Smooth muscle cell of the umbilical artery (primary cell): ENCODE measurements at places on chromosomes 6 and 20. TPM values are rescaled to one million over a fixed set of nuclear protein-coding genes. Genes with fewer than 3 reads are reported as not detected.

Gene DCBLD1
- 85.2 and 107 TPM in 2 replicates for total RNA-seq

Gene NSFL1C
- 19.9 and 31.2 TPM in 2 replicates for total RNA-seq

Gene TREM2
- 0.14 TPM in 1 of 2 replicates, not detected in the other for total RNA-seq

Gene SALL4
- total RNA-seq: 0.59 and 2.0 TPM in 2 replicates

Gene MYMX
- not detected in 2 replicates for total RNA-seq

Gene SLC32A1
- total RNA-seq: not detected in 2 replicates

Gene BEND3
- total RNA-seq: 1.2 and 5.5 TPM in 2 replicates

Gene HLA-G
- not detected in 2 replicates for total RNA-seq

Gene ZSCAN23
- 3.3 and 7.4 TPM in 2 replicates for total RNA-seq

Gene GJA10
- total RNA-seq: not detected in 2 replicates

Gene IL17F
- not detected in 2 replicates for total RNA-seq

Gene ADRM1
- 101 and 111 TPM in 2 replicates for total RNA-seq

Gene MLIP
- total RNA-seq: not detected in 2 replicates

Gene MOXD1
- total RNA-seq: 62.4 and 118 TPM in 2 replicates

Gene UBE2C
- total RNA-seq: 2.1 and 11.3 TPM in 2 replicates

Gene HMGCLL1
- 0.30 TPM in 1 of 2 replicates, not detected in the other for total RNA-seq

Gene HLA-DOB
- 0.18 TPM in 1 of 2 replicates, not detected in the other for total RNA-seq

Gene TRIM40
- not detected in 2 replicates for total RNA-seq

Gene HLA-DPA1
- 0.30 TPM in 1 of 2 replicates, not detected in the other for total RNA-seq

Gene FAM83D
- 2.1 and 11.9 TPM in 2 replicates for total RNA-seq

Gene PTCRA
- not detected in 2 replicates for total RNA-seq

Gene THBS2
- total RNA-seq: 1,449 and 1,500 TPM in 2 replicates

Gene DSP
- 9.2 and 25.1 TPM in 2 replicates for total RNA-seq

Gene TUBB2B
- 5.6 and 18.3 TPM in 2 replicates for total RNA-seq

Gene PGC
- not detected in 2 replicates for total RNA-seq
